NCI-H1930 (cell line): ENCODE measurements at places on chromosomes 4 and X.
A peak's percentile ranks its signal among the peaks of the same experiment; 100 is the strongest.

GRCh38 chrX:13048280-13048679, 3.9 kb upstream of the FAM9C start:
- DNase-seq: no peak

- DNase-seq: peak; percentile 89
Observed at GRCh38 chr4:102826890-102827673, at the start of gene UBE2D3. TSS of gene UBE2D3 (minus strand) at chr4:102827551. CDS start at chr4:102826508, 1,043 bp downstream.

GRCh38 chrX:56429581-56429980, 133.8 kb upstream of the UBQLN2 start:
- no peak for DNase-seq

- no peak for DNase-seq
Observed at GRCh38 chrX:134660627-134661026, 2.4 kb upstream of the PLAC1 start.

DNA sequence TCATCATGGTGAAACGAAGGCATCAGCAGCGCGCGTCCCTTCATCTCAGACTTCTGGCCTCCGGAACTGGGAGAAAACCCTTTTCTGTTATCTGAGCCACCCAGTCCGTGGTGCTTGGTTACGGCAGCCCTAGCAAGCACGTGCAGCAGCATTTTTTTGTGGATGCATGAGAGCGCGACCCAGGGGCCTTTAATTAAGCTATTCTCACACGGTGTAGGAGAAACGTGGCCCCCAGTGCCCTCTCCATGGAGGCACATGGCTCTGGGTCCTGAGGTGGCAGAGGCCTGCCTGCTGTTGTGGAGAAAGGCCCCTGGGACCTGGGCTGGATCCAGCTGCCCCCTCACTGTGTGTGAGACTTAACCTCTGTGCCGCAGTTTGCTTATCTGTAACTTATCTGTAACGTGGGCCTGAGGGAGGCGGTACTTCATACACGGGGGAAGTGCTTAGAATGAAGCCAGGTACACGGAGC, 9.5 kb downstream of the CLCN4 start:
- DNase-seq: no peak

GRCh38 chrX:79412972-79413371, 45.8 kb upstream of the ITM2A start:
- DNase-seq: no peak

GRCh38 chr4:148116264-148116663, 325.9 kb downstream of the NR3C2 start:
- DNase-seq: no peak

DNA sequence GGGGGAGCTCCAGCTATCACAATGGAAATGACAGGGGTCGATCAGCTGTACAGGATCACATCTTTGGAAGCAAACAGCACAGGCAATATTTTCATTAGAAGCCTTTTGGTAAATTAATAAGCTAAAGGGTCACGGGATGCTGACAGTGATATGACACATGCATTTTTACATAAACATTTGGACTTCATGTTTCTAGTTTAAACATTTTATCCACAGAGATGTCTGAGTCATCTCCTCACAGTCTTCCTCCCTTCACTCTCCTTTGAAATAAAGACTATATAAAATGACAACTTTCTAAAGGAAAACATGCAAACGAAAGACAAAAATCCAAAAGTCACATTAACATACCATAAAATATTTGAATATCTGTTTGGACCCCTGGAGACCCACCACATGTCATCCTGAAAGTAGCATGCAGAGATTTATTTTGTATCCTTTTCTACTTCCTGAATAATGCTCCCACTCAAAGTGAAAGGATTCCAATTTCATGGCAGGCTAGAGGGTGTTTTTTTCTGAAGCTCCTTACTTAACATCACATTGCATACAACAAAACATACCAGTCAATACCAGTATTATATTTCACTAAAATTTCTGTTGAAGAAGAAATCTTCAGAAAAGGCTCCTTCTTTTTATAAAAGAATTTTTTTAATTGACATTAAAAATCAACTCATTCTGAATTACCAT, 200.1 kb upstream of the PPARGC1A start:
- no peak for DNase-seq

- no peak for DNase-seq
Observed at GRCh38 chr4:104983615-104984179, 163.0 kb upstream of the TET2 start.

- DNase-seq: peak; percentile 22
Observed at GRCh38 chr4:88967883-88968331, 89.1 kb downstream of the FAM13A start.
